Fibroblast of villous mesenchyme (primary cell): ENCODE measurements at places on chromosomes 1 and 21. TPM values are rescaled to one million over a fixed set of nuclear protein-coding genes. Genes with fewer than 3 reads are reported as not detected.

GRCh38 chr21:26389971-26390641 is 183.0 kb downstream of the CYYR1 start:
- peak; percentile 44 for DNase-seq

The MAN1C1 gene
- total RNA-seq: 3.9 and 5.2 TPM in 2 replicates

DNA sequence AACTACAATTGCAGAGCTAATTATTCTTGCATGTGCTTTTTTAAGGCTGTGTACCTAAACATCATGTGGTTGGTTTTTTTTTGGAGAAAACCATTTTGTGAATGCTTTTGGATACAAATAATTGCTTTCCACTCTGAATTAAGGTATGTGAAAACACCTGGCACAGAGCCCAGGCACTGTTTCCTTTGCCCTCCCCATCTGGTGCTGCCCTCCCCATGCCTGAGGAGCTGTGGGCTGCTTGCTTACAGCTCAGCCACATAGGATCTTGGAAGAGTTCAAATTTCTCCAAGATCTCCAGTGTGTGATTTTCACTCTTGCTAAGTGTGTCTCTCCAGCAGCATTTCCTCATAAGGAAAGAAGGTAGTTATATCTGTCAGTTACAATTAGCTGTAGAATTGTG is 27.8 kb downstream of the DNM3 start:
- DNase-seq: no peak

The CGN gene
- total RNA-seq: under 0.01 TPM in 1 of 2 replicates, not detected in the other

DNA sequence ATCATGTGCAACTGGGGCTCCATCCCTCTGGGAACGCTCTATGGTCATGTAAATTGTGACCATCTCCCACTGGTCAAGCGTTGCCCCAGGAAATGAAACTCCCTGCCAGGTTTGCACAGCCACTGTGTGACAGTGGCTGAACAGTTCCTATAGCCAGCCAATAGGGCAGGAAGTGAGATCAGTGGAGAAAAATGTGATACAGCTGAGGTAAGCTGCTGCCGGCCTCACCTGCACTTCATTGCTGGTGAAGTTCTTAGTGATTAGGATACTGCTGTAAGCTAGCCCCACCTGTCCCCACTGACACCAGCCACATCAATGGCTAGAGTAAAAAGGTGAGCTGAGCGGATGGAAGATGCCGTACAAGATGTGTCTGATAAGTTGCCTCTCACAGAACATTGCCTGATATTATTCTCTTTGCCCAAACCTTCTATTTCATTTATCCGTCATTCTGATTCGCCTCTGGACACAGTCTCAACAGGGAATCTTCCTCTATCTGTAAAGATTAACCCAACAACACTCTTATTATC is 38.4 kb upstream of the CDC42BPA start:
- no peak for DNase-seq

DNA sequence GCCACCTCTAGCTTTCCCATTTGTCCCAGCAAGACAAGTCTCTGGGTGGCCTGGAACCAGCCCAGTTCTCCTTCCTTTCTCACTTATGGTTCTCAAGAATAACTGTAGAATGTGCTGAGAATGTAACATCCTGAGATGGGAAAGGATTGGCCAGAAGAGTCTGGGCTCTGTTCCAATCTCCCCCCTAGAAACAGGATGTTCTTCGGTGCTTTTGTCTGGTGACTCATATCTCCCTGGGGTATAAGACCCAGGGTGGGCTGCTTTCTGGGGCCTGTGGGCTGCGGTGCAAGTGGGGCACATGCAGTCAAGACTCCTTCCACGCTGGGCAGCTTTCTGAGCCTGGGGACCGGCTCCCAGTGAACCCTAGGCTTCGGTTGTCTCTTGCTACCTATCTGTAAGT is 251.2 kb upstream of the POU3F1 start:
- no peak for DNase-seq

DNA sequence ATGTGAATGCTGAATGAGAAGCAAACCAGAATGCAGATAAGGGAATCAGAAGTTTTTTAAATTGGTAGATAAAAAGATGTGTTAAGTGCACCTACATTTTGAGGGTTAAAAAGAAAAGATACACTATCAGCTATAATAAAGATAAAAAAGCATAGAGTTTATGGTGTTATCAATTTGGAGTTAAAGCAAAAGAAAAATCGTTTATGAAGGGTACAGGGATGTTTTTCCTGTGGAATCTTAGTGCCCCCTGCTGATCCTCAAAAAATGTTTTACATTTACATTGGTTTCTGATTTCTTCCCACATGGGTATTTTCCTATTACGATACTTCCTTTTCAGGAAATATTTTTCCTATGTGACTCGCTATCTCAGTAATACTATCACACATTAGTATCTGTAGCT is 293.5 kb downstream of the MRPL39 start:
- DNase-seq: peak; percentile 16

- DNase-seq: no peak
These were observed 130.4 kb downstream of the HS2ST1 start for GRCh38 chr1:87044840-87045239.

The HHAT gene
- 9.0 and 15.1 TPM in 2 replicates for total RNA-seq

DNA sequence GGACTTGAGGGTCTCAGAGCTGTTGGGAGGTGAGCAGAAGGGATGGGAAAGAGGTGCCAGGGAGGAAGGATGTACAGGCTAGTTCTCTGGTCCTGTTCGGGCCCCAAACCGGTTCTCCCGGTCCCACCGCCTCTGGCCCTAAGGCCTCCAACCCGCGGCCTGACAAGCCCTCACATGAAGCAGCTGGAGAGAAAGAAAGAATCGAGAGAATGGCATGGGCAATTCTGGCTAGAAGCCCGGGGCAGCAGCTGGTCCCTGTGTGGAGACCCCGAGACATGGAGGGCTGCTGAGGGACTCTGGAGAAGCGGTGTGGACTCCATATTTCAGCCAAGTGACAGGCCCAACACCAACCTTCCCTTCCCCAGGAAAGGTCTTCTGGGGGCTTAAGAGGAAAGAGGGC is 730 bp downstream of the CDC42SE1 start:
- DNase-seq: peak; percentile 48

The MORC3 gene
- total RNA-seq: 39.0 and 56.1 TPM in 2 replicates

The ZNF648 gene
- not detected in 2 replicates for total RNA-seq

The PLPPR4 gene
- 2.2 and 4.8 TPM in 2 replicates for total RNA-seq

- DNase-seq: no peak
These were observed 5.0 kb upstream of the ILDR2 start for GRCh38 chr1:166980383-166980782.

The SPRR2G gene
- total RNA-seq: not detected in 2 replicates

GRCh38 chr1:221782477-221782876 is 40.6 kb upstream of the DUSP10 start:
- DNase-seq: no peak

- peak; percentile 93 for DNase-seq
These were observed 32.2 kb downstream of the BATF3 start for GRCh38 chr1:212667223-212668139.

The CYP4B1 gene
- total RNA-seq: not detected in 2 replicates

DNA sequence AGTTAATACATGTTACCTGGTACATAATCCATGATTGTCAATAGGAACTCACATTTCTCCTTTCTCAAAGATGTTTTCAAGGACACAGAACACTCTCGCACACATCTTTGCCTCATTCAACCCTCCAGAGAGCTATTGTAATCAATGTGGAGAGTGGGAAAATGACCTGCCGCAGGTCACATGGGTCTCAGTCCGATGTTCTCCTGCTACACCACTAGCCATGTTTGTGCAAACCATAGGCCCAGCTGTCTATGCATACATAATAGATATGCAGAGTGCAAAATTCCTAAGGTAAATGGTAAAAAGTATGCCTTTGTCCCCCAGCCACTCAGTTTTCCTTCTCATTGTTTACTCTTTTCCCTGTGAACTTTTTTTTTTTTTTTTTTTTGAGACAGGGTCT is 89.2 kb downstream of the ADSS2 start:
- no peak for DNase-seq

The ZMYND12 gene
- total RNA-seq: 0.32 and 0.86 TPM in 2 replicates

The OR2G6 gene
- not detected in 2 replicates for total RNA-seq

The SCP2 gene
- 113 and 170 TPM in 2 replicates for total RNA-seq

The PSRC1 gene
- total RNA-seq: 14.2 and 23.3 TPM in 2 replicates

The IFI44L gene
- total RNA-seq: 0.64 and 1.3 TPM in 2 replicates

The TNFRSF4 gene
- total RNA-seq: 0.32 and 0.43 TPM in 2 replicates

- no peak for DNase-seq
These were observed 5.9 kb upstream of the DHX9 start for GRCh38 chr1:182833271-182833670.

The LRRC8C gene
- 9.3 and 10.8 TPM in 2 replicates for total RNA-seq
